Daoy (cell line): ENCODE measurements at places on chromosomes 3 and 15. TPM values are rescaled to one million over a fixed set of nuclear protein-coding genes. Genes with fewer than 3 reads are reported as not detected.

The TF gene
- total RNA-seq, result not detected in 2 replicates

The C2CD4A gene
- not detected in 2 replicates for total RNA-seq

The NR1I2 gene
- total RNA-seq, result 1.0 and 1.3 TPM in 2 replicates

The KIF7 gene
- total RNA-seq, result 3.2 and 3.6 TPM in 2 replicates

The NOX5 gene
- total RNA-seq, result not detected in 2 replicates
